A172 (cell line): ENCODE measurements at places on chromosomes 16 and 17. TPM values are rescaled to one million over a fixed set of nuclear protein-coding genes. Genes with fewer than 3 reads are reported as not detected.
A peak's percentile ranks its signal among the peaks of the same experiment; 100 is the strongest.

Gene MYOCD
- total RNA-seq = not detected in 2 replicates

Gene SULT1A2
- total RNA-seq = 0.17 and 0.21 TPM in 2 replicates

Gene BICDL2
- total RNA-seq = not detected in 2 replicates

Gene TLCD2
- total RNA-seq = 0.45 and 0.50 TPM in 2 replicates

Gene CTDNEP1
- total RNA-seq = 34.2 and 36.9 TPM in 2 replicates

Gene SCO1
- total RNA-seq = 51.6 and 58.9 TPM in 2 replicates

Gene LPCAT2
- 18.6 and 20.2 TPM in 2 replicates for total RNA-seq

DNA sequence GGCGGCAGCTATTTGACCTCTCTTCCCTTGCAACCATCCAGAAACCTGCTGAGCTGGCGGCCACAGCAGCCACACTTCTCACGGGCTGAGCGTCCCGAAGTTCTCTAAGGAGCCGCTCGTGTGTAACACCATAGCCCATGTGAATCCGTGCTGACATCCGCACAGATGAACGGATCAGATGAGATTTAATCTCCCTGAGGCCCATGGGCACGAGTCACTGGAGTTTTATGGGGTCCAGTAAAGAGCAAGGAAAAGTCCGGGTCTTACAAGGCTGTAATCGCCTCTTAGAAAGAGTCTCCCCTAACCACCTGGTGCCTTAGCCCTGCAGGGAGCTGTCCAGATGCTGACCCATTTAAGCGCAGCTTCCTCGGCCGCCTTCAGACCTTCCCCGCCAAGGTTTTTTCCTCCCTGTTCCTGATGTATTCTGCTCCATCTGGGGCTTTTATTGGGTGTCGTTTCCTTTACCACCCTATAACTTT lies 5.5 kb upstream of the CACNG5 start:
- DNase-seq = peak; percentile 55

DNA sequence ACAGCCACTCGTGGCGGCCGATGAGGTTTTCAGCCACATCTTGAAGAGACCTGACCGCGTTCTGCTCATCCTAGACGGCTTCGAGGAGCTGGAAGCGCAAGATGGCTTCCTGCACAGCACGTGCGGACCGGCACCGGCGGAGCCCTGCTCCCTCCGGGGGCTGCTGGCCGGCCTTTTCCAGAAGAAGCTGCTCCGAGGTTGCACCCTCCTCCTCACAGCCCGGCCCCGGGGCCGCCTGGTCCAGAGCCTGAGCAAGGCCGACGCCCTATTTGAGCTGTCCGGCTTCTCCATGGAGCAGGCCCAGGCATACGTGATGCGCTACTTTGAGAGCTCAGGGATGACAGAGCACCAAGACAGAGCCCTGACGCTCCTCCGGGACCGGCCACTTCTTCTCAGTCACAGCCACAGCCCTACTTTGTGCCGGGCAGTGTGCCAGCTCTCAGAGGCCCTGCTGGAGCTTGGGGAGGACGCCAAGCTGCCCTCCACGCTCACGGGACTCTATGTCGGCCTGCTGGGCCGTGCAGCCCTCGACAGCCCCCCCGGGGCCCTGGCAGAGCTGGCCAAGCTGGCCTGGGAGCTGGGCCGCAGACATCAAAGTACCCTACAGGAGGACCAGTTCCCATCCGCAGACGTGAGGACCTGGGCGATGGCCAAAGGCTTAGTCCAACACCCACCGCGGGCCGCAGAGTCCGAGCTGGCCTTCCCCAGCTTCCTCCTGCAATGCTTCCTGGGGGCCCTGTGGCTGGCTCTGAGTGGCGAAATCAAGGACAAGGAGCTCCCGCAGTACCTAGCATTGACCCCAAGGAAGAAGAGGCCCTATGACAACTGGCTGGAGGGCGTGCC lies 30.1 kb downstream of the CIITA start:
- DNase-seq = no peak

- no peak for DNase-seq
Measured at GRCh38 chr16:47129755-47130435, 13.8 kb downstream of the NETO2 start.

DNA sequence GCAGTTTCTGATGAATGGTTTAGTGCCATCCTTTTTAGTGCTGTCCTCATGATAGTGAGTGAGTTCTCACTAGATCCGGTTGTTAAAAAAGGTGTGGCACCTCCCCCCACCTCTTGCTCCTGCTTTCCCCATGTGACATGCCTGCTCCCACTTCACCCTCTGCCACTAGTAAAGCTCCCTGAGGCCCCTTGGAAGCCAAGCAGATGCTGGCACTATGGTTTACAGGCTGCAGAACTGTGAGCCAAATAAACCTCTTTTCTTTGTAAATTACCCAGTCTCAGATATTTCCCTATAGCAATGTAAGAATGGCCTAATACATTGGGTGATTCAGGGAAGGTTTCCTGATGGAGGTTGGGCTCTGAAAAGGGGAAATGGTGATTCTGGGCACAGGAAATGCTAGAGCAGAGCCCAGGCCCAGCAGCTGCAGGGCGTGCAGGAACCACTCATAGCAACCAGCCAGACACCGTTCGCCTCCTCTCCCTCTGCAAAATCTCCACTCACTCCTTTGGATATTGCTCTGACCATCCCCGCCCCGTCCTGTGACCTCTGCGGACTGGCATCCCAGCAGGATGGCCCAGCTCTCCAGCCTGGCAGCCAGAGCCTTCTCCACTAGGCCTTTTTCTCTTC lies 2.6 kb upstream of the ADORA2B start:
- DNase-seq = no peak

- DNase-seq = no peak
Measured at GRCh38 chr16:25633549-25633948, 58.2 kb upstream of the HS3ST4 start.

- peak; percentile 83 for DNase-seq
Measured at GRCh38 chr17:73142872-73143381, 21.9 kb upstream of the SSTR2 start.

DNA sequence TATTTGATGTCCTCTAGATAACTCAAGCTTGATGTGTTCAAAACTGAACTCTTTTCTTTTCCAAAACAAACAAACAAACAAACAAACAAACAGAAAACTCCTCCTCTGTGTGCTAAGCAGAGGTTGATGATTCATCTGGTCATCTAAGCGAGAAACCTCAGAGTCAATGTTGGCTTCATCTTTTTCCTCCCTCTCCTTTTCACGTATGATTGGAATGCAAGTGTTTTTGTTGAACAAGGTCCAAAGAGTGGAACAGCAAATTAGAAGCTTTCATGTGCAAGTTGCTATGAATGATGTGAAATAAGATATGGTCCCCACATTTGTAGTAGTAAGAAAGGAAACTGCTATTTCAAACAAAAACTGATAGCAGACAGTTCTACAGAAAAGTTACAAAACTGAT lies 52.5 kb downstream of the TBX4 start:
- DNase-seq = peak; percentile 85

DNA sequence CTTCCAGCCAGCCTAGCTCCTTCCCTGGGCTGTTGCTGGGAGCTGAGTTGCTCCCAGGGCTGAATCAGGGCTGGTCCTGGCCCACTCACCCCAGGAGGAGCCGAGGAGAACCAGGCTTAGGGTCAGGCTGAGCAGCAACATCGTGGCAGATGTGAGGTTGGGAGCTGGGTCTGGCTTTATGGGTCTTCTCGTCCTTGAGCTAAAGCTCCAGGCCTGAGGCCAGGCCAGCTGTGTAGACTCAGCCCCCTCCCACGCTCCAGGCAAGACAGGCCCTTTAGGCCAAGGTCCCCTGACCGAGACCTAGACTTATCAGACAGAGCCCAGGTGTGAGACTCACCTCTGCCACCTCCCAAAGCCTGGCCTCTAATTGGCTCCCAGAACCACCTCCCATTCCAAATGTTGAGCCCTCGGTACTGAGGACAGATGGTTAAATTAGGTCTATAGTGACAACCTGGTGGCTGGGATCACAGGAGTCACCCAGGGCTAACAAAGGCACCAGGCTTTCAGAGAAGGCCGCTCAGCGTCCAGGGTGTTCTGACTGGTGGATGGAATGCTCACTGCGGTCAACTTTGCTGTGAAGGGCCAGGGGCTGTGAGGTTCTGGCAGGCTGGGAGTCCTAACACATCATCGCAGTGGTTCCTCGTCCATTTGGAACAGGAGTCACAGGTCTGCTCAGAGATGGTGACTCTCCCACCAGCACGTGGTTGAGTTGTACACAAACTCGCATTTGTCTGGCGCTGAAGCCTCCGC lies at the start of gene CTRL:
CTRL (minus strand) TSS at position 151 of the 750 bp plus-strand sequence; CDS start at position 141, 10 bp downstream.
- no peak for DNase-seq

DNA sequence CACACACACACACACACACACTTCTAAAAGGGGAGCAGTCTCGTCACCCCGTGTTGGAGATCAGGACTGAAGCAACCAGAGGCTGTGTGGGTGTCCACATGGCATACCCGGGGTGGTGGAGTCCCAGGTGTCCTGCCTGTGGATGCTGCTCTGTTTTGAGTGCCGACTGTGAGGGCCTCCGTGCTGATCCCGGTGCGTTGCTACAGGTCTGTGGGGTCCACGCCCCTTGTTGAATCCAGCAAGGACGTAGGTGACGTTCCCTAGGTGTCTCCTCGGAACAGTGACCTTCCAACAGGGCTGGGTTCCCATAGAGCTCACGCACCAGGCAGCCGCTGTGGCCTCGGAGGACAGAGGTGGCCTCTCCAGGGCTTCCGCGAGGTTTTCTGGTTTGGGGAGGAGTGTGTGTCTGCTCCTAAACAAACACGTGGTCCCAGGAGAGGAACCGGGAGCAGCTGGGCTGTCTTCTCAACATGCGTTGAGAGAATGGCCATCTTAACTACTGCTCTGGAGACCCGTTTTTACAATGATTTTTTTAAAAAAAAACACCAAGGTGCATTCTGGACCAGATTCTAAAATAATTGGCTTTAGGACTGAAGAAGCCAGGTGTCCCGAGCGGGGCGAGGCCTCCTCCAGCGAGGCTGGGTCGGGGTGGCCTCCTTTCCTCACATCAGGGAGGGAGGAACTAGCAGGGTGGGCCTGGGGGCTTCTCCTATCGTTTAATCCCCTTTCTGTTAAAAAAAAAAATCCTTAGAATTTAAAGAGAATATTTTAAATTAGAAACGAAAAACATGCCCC lies 100.6 kb upstream of the ZNF750 start:
- DNase-seq = no peak

GRCh38 chr16:86570558-86571529 lies 4.2 kb downstream of the FOXC2 start:
- no peak for DNase-seq

- no peak for DNase-seq
Measured at GRCh38 chr16:30351001-30351441, 4.1 kb downstream of the CD2BP2 start.

GRCh38 chr16:1048442-1049112 lies 24.0 kb upstream of the SSTR5 start:
- DNase-seq = no peak

- DNase-seq = peak; percentile 77
Measured at GRCh38 chr17:47280072-47280811, 26.6 kb downstream of the ITGB3 start.

DNA sequence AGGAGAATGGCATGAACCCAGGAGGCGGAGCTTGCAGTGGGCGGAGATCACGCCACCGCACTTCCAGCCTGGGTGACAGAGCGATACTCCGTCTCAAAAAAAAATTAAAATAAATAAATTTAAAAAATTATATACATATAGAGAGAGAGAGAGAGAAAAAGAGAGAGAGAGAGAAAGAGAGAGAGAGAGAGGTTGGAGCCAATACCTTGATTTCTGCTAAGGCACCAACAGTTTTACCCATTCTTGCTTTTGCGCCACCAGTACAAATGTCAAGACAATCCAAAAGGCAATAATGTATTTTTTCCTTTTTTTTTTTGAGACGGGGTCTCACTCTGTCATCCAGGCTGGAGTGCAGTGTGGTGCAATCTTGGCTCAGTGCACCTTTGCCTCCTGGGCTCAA lies 17.2 kb downstream of the BRIP1 start:
- no peak for DNase-seq

GRCh38 chr17:44279666-44280391 lies 11.9 kb upstream of the SLC4A1 start:
- DNase-seq = peak; percentile 99

DNA sequence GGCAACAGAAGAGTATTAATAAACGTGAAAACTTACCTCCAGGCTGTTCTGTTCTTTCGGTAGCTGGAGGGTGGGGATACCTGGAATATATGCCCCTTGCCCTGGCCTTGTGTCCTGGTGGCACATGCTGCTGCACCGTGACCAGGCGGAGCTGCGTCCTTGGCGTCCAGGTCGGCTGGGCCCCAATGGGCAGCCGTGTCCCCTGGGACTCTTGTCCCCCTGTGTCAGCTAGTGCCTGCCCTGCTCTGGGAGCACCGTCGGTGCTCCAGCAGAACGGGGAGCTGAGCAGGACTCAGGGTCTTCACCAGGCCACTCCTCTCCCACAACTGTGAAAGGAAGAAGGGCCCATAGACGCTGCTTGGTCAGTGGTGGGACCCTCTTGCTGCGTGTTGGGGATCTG lies 7.9 kb downstream of the ZNF213 start:
- DNase-seq = no peak

DNA sequence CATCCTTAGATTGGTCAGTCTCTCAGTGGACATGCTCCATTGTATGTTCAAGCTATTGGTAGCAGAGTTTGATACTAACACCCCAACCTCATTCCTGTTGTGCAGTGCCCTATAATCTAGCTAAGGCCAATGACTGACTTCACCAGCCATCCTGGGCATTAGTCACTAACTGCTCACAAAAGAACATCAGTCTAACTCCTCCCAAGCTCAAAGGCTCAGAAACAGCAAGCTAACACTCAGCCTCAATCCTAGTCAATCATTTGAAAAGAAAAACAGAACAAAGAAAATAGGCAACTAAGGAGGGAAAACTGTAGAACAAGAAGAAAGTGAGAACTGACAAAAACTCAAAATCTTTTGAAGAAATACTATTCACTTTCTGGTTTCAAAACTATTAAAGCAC lies 199.1 kb upstream of the C17orf78 start:
- DNase-seq = no peak

DNA sequence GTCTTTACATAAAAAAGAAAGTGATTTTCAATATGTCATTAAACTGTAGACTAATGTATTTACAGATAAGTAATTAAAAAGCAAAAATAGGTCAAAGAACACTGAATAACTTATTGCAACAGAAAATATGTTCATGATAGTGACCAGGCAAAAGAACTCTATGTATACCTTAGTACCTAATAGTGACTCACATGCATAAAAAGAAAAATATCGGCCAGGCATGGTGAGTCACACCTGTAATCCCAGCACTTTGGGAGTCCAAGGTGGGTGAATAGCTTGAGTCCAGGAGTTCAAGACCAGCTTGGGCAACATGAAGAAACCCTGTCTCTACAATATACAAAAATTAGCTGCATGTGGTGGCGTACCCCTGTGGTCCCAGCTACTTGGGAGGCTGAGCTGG lies 33.0 kb upstream of the TOM1L1 start:
- DNase-seq = no peak

GRCh38 chr17:1644493-1645206 lies 882 bp downstream of the SCARF1 start:
- DNase-seq = peak; percentile 94

- DNase-seq = peak; percentile 74
Measured at GRCh38 chr16:48963306-48963705, 318.3 kb downstream of the CBLN1 start.

GRCh38 chr16:55901566-55902217 lies 26.5 kb upstream of the CES5A start:
- DNase-seq = no peak

GRCh38 chr17:19554393-19554792 lies 20.7 kb downstream of the SLC47A1 start:
- DNase-seq = no peak

- DNase-seq = no peak
Measured at GRCh38 chr17:74738051-74738996, 1.3 kb downstream of the RAB37 start.
